ENCODE measurements at places on chromosomes 6 and 20. TPM values are rescaled to one million over a fixed set of nuclear protein-coding genes. Genes with fewer than 3 reads are reported as not detected.

Gene E2F1
- total RNA-seq: 76.4 TPM

DNA sequence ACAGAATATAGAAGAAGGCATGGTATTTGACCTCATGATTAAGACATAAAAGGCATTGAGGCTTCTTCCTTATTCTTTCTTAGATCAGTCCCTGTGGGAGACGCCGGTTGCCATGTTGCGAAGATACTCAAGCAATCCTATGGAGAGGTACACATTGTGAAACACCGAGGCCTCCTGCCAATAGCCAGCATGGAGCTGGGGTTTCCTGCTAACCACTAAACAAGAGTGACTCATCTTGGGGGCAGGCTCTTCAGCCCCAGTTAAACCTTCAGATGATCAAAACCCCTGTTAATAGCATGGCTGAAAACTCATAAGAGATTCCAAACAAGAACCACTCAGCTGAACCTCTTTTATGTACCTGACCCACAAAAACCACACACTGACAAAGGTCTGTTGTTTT, 478.8 kb downstream of the CD83 start:
- no peak for DNase-seq

DNA sequence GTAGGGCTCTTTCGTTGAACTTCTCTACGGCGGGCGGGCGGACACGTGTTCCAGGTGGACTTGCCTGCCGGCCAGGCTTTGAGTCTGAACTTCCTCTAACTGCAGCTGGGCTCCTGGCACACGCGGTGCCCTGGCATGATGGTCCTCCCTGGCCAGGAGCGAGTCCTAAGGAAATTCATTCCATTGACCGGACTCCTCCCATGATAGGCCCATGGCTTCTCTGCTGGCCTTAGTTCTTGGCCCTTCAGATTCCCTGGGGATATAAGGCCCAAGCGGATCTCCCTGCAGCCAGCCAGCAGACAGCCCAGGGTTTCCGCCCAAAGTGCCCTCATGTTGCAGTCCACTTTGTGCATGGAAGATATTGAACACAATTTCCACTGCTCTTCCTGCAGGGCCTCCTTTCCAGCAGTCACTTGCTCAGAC, 39.4 kb downstream of the TBC1D7 start:
- DNase-seq: no peak

DNA sequence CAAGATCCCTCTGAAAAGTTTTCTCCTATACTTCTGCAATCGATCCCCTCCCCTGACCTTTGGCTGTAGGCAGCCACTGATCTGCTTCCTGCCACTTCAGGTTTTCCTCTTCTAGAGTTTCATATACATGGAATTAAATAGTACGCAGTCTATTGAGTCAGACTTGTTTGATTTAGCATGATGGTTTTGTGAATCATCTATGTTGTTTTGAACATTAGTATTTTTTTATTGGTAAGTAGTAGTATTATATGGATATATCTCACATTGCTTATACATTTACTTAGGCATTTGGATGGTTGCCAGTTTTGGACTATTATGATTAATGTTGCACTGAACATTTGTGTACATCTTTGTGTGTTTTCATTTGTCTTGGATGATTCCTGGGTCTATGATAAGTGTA, 518.0 kb downstream of the CD109 start:
- DNase-seq: no peak

Gene ELMO2
- 50.8 TPM for total RNA-seq

DNA sequence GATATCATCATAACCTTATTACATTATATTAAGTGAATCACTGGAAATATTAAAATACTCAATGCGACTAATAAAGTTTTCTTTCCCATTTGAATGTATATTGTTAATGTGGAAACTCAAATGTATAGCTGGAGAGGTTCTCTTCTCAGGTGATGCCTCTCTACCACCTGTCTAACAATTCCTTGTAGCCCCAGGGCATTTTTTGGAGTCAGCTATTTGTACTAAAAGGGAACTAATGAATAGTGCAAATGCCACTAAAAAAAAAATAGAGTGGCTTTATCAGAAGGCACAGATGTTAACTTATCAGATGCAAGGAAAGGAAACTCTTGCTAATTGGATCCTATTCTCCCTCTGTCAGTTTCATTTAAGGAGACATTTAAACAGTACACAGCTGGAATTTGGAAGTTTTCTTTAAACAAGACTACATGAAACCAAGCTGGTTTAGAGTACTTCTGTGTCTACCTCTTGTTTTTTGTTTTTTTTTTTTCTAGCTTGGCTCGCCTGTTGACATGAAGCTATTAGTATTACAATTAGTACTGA, 897.0 kb upstream of the SLC35B3 start:
- DNase-seq: no peak
